Vagina (tissue), 2 donors: ENCODE measurements at places on chromosomes 6 and 20.

GRCh38 chr6:155641603-155642002 lies 186.0 kb upstream of the NOX3 start:
- no peak for DNase-seq

DNA sequence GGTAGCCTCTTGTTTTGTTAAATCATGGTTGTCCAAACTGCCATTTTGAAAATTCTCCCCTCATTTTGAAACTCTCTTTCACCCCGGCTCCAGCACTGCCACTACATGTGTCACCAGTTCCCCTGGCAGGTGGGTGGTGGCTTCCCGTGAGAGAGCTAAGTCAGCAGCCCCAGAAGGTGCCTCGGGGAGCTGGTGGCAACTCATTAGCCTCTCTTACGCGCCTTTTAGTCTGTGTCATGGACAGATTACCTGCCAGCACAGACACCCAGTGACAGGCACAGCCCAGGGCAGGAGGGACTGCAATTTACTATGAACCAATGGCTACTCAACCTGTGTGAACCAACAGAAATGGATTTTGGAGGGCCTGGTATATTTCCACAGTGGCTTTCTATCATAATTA lies 147.1 kb upstream of the SASH1 start:
- no peak for DNase-seq

GRCh38 chr6:54194067-54194466 lies 82.8 kb downstream of the MLIP start:
- no peak for DNase-seq

- no peak for DNase-seq
Measured at GRCh38 chr20:14780508-14780907, 443.1 kb upstream of the FLRT3 start.

DNA sequence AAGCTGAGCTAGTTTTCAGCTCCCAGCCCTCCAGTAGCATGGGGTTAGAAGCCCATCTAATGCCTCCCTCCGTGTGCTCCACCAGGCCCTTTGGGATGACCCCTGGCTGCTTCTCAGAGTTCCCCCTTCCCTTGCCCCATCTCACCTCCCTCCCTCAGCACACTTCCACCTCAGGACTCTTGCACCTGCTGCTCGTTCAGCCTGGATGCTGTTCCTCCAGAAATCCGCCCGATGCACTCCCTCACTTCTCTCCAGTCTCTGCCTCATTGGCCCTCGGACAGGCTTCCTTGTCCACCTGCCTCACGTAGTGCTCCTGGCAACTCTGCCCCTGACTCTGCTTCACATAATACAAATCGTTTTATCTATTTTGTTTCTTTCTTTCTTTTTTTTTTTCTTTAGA lies 26.8 kb downstream of the FGD2 start:
- no peak for DNase-seq

GRCh38 chr6:133683308-133683580 lies 205.7 kb upstream of the TCF21 start:
- DNase-seq, result no peak

DNA sequence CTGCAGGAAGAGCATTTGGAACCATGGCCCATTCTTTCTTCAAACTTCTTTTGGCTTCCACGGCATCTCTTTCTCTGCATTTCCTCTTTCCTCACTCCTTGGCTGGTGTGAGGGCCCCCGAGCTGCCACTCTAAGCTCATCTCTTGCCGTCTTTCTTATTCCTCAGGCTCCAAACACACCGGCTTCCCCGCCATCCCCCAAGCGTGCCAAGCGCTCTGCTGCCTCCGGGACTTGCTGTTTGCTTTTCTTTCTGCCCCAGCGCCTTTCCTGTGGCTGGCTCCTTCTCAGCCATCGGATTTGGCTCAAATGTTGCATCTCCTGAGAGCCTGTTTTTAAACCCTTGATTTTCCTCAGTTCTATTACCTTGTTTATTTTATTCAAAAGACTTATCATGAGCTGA lies 172.7 kb downstream of the PACRG start:
- no peak for DNase-seq

- DNase-seq, result no peak
Measured at GRCh38 chr20:18728870-18729224, 84.7 kb upstream of the SCP2D1 start.

- DNase-seq, result no peak
Measured at GRCh38 chr20:31943052-31943471, 8.8 kb downstream of the PDRG1 start.

DNA sequence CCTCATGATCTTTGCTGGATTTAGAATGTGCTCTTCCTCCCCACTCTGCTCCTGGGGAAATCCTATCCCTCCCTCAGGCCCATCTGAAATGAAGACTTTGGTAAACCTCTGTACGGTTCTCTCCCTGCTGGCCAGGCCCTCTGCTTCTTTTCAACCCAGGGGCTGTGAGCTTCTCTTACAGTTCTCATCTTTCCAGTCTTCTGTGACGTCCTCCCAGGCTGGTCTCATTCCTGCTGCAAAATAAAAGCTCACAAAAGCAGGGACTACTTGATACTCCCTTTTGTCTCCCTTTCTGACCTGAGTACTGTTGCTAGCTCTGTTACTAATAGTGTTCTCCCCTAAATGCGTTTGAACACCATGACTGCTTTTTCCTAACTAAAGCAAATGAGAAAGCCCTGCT lies 46.3 kb downstream of the UNC5CL start:
- no peak for DNase-seq

GRCh38 chr6:142210606-142211005 lies 63.5 kb downstream of the VTA1 start:
- DNase-seq, result no peak

- DNase-seq, result no peak
Measured at GRCh38 chr6:20670750-20671149, 136.5 kb downstream of the CDKAL1 start.

DNA sequence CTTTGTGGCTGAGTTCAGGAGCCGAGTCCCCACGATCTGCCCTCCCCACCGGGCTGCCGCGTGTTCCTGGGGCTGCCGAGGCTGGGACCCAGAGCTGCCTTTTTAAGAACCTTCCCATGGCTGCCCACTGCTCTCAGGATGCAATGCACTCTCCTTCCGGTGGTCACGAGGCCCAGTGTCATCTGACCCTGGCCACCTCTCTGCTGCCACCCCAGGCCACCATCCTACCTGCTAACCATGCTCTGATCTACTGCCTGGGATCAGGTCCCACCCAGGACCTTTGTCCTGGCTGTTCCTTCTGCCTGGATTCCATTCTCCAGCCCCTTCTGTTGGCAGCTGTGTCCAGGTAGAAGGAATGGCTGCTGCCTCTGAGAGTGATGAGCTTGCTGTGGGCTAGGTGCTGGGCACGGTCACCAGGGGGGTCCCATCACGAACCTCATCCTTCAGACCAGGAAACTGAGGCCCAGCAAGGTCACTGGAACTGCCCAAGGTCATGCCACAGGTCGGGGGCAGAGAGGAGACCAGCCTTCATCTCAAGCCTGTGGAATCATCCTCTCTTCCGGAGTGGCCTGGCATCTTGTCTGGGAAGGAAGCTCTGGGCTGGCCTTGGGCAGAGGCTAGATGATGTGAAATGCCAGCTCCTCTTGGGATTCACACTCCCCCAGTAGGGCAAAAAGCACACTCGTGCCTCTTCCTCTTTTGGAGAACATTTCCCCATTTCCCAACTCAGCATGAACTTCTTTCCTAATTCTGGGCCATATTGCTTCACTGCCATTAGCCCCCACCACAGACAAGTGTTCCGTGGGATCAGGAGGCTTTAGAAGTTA lies 20.5 kb downstream of the PCK1 start:
- no peak for DNase-seq

- DNase-seq, result no peak
Measured at GRCh38 chr6:10676403-10676802, 18.0 kb downstream of the C6orf52 start.

- no peak for DNase-seq
Measured at GRCh38 chr6:105569706-105570105, 166.8 kb upstream of the PREP start.

DNA sequence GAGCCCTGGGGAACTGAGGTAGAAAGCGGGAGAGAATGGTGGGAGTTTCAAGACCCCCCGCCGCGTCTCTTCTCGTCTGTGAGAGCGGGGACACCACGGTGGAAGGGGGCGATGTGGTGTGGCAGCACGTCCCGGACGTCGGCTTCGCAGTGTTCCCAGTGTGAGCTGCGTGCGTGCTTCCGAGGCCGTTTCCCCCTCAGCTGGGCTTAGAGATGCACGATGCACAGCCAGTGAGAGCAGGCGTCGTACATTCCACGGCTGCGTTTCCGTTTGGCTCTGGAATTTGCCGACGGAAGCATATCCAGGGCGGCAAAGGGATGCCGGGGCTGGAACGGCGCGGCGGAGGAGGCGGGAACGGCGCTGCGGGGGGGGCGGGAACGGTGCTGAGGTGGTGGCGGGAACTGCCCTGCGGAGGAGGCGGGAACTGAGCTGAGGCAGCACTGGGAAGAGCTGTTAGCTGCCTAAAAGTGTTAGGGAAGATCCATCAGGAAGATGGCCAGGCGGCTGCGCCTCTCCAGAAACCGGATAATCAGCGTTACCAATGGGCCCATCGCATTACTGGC lies 37.7 kb downstream of the KIF25 start:
- no peak for DNase-seq

DNA sequence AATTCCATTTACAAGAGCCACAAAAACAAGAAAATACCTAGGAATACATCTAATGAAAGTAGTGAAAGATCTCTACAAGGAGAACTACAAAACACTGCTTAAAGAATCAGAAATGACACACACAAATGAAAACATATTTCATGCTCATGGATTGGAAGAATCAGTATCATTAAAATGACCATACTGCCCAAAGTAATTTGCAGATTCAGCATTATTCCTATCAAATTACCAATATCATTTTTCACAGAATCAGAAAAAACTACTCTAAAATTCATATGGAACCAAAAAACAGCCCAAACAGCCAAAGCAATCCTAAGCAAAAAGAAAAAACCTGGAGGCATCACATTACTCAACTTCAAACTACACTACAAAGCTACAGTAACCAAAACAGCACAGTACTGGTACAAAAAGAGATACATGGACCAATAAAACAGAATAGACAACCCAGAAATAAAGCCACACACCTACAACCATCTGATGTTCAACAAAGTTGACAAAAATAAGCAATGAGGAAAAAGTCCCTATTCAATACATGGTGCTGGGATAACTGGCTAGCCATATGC lies 24.3 kb downstream of the REV3L start:
- no peak for DNase-seq

GRCh38 chr6:145312481-145312880 lies 422.8 kb downstream of the EPM2A start:
- DNase-seq, result no peak

- no peak for DNase-seq
Measured at GRCh38 chr20:47816487-47817451, 31.5 kb upstream of the SULF2 start.

GRCh38 chr6:151499551-151499950 lies 5.7 kb downstream of the CCDC170 start:
- DNase-seq, result no peak

GRCh38 chr6:1057490-1058135 lies 254.3 kb upstream of the FOXQ1 start:
- no peak for DNase-seq
